ENCODE measurements at places on chromosomes 6 and 20.
A peak's percentile ranks its signal among the peaks of the same experiment; 100 is the strongest.

DNA sequence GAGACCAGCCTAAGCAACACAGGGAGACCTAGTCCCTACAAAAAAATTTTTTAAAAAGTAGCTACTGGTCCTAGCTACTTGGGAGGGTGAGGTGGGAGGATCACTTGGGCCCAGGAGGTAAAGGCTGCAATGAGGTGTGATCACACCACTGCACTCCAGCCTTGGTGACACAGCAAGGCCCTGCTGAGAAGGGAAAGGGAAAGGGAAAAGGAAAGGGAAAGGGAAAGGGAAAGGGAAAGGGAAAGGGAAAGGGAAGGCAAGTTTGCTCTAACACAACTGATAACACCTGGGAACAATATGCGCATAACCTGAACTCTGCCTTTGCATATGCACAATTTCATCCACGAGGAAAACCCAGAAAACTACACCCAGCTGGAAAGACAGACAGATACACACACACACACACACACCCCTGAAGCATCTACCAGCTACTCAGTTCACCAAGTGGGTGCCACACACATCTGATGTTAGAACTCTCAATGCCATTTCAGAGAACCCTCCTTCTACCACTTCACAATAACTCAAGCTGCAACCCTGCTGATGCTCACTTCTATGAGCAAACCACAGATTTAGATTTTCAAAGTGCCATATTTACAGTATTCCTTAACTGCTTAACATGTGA lies 19.1 kb downstream of the B4GALT5 start:
- no peak for DNase-seq

DNA sequence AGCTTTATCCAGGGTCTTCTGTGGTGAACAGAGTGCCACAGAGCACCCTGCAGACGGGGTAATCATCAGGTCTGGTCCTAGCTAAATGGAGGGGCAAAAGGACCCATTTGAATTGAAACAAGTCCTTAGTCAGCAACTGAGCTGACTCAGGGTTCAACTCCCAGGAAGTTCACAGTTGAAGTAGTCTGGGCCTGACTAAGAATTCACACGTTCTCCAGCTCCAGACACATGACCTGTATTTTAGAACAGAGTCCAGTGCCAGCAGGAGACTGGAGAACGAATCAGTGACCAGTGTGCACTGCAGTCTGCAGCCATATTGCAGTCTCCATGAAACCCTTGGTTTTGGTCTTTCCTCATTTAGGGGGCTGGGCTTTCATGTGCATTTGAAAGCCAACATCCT lies 85.2 kb downstream of the ELOVL4 start:
- no peak for DNase-seq

GRCh38 chr20:602111-602970 lies 7.8 kb downstream of the TCF15 start:
- DNase-seq: no peak

- DNase-seq: no peak
These were observed 26.3 kb downstream of the RALGAPB start for GRCh38 chr20:38498909-38499308.

DNA sequence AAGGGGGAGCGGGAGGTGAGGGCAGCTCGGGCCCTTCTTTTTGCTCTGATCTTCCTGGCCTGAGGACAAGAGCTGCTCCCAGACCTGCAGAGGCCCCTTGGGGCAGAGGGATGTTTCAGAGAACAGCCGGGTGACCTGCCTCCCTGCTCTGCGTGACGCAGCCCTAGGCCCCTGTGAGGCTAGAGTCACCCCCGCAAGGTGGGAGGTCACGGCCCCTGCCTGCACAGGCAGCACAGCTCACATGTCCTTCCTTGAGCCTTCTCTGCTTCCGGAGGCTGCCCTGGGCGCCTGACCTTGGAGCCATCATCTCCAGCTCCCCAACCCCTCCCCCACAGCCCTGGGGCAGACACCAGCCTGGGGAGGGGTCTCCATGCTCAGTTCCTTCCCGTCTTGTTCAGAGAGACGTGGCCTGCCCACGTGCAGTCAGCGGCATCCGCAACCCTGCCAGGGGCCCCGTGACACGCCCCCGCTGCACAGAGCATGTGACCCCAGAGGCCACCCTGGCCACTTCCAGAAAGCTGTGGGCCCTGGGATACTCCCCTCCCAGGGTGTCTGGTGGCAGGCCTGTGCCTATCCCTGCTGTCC lies at the start of gene BIRC7:
TSS of gene BIRC7 (plus strand) at position 507 of the 585 bp plus-strand sequence. CDS start 192 bp downstream, outside the sequence.
- no peak for DNase-seq

- peak; percentile 39 for DNase-seq
These were observed 17.9 kb upstream of the ARMC12 start for GRCh38 chr6:35718911-35719381.

DNA sequence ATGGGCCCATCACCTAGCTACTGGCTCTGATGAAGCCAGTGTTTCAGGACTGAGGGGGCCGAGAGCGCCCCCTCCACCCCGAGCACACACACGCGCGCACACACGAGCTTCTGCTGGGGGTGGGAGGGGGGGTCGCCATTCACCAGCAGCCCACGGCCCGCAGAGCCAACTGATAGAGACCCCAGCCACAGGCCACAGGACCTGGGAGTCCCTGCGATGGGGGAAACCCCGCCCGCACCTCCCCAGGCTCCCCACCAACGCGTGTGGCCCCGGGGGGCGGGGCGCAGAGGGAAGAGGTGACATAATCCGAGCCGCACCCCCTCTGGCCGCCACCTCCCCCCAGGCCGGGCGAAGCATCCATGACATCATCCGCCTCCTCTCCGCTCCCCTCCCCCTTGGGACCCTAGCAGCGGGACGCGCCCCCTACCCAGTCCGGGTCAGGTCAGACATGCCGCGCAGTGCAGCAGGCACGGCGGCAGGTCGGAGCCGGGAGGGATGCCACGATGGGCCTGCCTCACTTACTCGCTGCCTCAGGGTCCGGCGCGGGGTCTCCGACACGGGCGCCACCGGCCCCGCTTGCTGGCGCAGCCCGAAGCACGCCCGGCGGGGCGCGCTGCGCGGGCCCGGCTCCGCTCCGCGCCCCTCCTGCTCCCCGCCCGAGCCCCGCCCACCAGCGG lies at the start of gene LZTS3:
TSS of gene LZTS3 (minus strand) at position 617 of the 677 bp plus-strand sequence. CDS start 6,386 bp downstream, outside the sequence.
- DNase-seq: peak; percentile 76

- DNase-seq: no peak
These were observed 118.1 kb upstream of the MAFB start for GRCh38 chr20:40806929-40807820.

GRCh38 chr6:24940311-24940917 lies 4.7 kb upstream of the RIPOR2 start:
- no peak for DNase-seq

- no peak for DNase-seq
These were observed 21.7 kb upstream of the EPB41L1 start for GRCh38 chr20:36132802-36133211.

GRCh38 chr20:54920491-54920890 lies 445.1 kb downstream of the DOK5 start:
- no peak for DNase-seq

GRCh38 chr6:2765896-2766766 lies 938 bp downstream of the WRNIP1 start:
- no peak for DNase-seq

DNA sequence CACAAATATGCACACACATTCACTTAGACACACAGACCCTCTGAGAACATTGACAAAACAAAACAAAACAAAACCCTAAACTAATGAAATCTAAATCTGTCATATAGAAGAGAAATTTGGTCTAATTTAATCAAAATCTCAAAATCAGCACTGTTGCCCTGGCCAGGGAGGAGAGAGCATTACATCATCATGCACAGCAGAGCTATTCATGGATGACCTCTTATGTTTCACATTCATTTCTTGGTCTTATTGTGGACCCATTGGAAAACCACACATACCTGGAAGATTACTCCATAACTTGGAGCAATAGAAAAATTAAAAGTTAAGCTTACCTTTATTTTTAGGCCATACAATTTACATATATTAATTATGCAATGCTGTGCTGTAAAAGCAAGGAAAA lies 1223.6 kb upstream of the GJE1 start:
- no peak for DNase-seq

DNA sequence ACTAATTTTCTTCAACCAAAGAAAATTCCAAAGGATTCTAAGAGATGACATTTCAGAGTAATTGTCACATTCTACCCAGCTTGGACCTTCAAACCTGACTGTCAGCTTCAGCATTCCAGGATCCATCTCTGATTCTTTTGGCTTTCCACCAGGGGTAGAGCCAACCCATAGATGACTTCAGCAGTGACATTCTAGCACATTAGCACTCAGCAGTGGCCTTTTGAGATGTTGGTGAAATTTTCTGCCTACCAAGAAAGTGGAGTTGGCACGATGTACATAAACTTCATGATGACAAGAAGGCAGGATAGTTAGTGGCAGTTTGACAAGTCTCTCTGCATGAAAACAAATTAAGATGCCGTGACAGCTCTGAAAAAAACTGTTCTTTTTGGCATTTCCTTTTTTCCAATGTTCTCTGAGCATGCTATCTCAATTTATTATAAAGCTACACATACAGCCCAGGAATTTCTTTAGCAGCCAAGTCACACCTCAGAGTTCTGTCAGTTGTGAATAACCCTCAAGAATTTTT lies 466.5 kb upstream of the RNF217 start:
- DNase-seq: no peak

GRCh38 chr6:10740061-10740460 lies 7.5 kb upstream of the TMEM14B start:
- no peak for DNase-seq

- DNase-seq: no peak
These were observed 2.6 kb upstream of the C20orf144 start for GRCh38 chr20:33659341-33660034.

DNA sequence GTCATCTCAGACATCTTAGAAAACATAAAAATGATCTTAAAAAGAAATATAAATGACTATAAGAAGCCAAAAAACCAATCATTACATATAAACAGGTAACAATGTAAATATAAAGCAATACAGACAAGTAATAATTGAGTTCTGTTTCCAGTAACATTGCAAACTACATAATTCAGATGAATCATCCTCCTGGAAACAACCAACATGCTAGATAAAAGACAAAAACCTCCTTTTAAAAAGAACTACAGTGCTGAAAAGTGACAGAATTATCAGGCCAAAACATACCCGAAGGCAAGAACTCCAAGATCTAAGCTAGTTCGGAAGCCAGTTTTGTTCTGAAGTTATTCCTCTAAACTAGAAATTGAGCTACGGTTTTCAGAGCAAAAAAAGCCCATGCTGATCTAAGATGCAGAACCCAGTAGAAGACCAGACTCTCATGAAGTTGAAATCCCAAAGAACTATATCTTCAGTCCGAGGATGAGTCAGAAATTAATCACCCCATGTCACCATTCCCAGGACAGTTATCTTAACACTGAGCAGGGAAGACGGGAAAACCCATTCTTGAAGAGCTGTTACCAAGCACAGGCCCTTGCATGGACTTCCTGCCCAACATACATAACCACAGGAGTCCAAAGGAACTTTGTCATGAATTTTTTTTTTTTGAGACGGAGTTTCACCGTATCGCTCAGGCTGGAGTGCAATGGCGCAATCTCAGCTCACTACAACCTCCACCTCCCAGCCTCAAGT lies 9.8 kb downstream of the PGM3 start:
- no peak for DNase-seq

GRCh38 chr20:40278673-40279072 lies 410.4 kb downstream of the MAFB start:
- no peak for DNase-seq

DNA sequence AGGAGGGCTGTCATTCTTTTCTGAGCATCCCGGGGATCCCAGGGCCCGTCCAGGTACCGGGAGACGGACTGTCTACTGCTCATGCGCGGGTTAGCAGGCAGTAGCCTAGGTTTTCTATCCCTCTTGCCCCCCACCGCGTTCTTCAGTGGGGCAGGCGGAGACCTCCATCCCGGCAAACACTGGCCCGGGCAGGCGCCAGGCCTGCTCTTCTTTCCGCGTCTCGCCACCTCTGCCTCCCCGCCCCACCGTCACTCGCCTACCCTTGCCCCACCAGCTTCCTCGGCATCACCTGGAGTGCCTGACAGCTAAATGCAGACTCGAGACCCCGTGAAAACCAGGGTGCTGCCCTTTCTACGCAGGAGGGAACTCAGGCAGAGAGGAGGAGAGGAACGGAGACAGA lies 1937.7 kb upstream of the DEFB115 start:
- DNase-seq: no peak

GRCh38 chr6:119166024-119166784 lies 87.7 kb upstream of the FAM184A start:
- no peak for DNase-seq

- DNase-seq: peak; percentile 13
These were observed 22.8 kb downstream of the FITM2 start for GRCh38 chr20:44288252-44288651.

DNA sequence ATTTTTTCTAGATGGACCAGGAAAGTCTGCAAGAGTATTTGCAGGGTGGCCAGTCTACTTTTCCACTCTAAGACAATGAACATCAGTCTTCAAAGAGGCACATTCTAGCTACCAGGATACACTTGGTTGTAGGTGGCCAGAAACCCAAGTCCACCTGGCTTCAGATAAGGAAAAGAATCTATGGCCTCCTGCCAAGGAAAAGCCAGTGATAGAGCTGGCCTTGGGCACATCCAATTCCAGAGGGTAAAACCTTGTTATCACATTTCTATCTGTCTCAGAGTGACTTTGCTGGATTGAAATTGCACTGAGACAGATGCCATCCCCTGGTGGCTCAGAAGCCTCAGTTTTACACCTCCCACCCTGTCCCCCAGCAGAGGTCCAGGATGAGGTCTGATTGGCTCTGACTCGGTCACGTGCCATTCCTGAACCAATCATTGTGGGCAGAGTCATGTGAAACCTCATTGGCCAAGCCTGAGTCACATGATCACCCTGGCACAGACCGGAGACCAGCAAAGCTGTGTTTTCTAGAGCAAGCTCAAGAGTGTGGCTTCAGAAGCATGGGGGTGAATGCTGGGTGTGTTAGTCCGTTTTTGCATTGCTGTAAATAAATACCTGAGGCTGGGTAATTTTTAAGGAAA lies 497.4 kb upstream of the SULF2 start:
- no peak for DNase-seq

DNA sequence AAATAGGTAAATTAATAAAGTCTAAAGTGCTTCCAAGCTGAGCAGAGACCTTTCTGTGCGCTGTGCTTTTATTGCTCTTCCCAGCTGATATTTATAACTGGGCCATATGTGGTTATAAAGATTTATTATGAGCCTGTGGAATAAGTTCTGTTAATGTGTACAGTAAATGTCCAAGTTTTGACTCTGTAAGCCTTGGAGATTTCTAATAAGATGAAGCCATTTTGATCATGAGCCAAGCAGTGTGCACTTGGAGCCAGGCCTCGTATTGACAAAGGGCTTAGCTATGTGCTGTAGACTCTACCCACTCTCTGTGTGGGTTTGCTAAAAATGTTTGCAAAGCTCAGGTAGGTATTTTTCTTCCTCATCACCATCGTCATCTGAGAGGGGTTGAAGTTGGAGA lies 361.1 kb downstream of the FOXA2 start:
- no peak for DNase-seq

GRCh38 chr6:108766886-108767285 lies 81.3 kb upstream of the ARMC2 start:
- DNase-seq: no peak

GRCh38 chr6:13485923-13486562 lies 1.4 kb downstream of the GFOD1 start:
- DNase-seq: no peak

GRCh38 chr6:129235167-129236000 lies 352.4 kb downstream of the LAMA2 start:
- DNase-seq: no peak
